ENCODE measurements at places on chromosomes 3 and 15.

DNA sequence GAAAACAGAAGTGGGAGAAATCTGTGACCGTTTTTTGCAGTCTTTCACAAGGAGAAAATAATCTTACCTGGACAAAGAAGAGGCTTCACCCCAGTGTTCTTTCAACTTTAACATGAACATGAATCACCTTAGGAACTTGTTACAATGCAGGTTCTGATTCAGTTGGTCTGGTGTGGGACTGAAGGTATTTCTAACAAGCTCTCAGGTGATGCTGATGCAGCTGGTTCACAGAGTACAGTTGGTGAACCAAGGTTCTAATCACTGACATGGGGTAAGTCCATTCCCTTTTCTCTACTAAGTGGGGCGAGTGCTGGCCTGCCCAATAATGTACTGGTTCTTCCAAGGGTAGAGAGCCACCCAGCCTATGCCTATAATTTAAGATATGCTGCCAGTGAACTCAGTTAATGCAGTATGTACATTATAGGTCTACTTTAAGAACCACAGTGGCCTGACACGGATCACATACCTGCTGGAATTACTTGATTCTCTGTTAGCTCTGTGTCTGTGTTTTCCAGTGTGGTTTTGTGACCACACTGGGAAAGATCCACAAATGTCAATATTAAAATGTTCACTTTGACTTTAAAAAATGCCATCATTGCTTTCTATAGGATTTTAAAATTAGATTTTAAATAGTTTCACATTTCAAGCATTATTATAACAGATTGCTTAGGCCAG is 304.1 kb downstream of the ZNF621 start:
- no peak for DNase-seq

DNA sequence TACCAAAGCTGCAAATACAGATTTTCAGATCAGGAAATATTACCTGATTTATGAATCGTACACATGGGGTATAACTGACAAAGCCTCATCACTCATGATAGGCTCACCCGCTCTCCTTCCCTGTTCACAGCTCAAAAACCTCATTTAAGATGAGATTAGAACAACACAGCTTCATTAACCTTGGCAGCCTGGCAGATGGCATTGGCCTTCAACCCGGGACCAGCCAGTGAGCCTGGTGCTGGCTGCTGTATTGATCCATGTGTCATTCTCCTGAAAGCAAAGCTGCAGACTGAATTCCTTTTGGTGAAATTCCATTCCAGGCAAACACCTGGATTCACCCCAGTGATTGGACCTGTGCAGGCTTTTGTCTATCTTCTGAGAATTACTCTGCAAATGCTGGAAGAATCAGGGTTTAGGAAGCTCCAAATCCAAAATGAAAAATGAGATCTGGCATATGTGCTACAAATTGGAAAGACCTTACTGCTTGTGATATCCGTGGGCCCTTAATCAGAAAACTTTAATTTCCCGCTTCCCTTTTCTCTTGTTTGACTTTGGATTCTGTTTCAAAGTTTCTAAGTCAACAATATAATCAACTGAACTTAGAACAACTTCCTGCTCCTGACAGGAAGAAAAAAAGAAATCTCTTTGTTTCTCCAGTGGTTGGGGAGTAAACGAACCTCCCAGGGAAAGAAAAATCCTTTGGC is 189.1 kb upstream of the KBTBD8 start:
- no peak for DNase-seq

DNA sequence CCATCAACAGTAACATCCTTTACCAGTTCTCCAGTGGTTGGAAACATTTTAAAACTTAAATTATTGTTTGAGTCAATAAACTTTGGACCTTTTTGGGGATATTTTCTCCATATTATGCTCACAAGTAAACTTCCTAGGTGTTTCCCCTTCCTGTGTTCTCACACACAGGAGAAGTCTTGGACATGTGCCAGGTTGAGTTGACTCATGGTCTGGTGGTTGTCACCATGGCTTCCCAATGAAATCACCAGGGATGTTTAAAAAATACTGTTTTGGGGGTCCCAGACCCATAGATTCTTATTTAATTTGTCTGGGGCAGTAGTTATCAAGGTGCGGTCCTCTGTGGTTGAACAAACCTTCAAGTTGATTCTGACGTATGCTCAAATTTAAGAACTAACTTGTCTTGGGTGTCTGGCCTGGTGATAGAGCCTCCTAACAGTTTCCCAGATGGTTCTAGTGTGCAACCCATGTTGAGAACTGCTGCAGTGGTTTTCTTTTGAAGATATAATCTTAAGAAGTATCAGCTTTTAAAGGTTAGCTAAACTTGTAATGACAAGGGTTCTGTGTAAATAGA is 291.8 kb downstream of the EDEM1 start:
- DNase-seq, result no peak

DNA sequence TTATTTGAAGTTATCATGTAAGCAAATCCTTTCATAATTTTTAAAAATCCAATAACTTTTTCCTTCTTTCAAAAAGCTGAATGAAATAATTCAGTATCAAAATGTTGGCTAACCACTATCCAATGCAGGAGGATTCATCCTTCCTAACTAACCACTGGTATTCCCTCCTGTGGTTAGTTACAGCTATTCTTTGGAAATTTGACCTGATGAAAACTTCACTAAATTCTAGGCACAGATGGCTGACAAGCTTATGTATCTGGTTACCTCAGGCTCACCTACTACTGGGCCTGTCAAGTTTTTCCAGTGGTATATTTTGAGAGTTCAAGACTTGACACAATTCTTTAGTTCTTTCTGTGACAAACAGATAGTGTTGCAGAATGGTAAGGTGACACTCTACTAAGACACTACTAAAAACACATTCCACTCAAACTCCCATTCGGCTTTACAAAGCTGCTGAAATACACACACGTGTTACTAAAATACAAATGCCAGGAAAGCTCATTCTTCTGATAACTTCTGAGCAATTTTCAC is 15.8 kb downstream of the NPTN start:
- DNase-seq, result no peak

- DNase-seq, result no peak
Observed at GRCh38 chr15:39252134-39252470, 328.8 kb upstream of the THBS1 start.

DNA sequence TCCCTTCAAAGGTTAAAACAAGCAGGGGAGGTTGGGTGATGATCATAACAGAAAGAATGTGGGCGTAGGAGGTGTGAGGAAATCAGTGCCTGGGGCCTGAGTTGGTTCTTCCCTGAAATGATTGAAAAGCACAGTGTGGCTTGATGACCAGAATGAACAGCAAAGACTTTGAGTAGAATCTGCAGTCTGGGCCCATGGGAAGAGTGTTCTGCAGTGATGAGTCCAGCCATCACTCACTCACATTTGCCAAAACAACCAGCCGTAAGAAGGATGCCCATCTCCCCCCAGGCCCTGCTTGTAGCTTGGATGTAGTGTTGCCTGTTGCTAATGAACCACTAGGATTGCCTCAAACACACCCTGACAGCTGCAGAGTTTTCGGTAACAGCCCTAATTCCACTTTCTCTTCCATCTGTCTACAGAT is 67.9 kb downstream of the VGLL3 start:
- no peak for DNase-seq
